ENCODE measurements at places on chromosomes 12 and 14.

- DNase-seq, result no peak
Observed at GRCh38 chr12:8917751-8918150, 3.4 kb downstream of the PHC1 start.

DNA sequence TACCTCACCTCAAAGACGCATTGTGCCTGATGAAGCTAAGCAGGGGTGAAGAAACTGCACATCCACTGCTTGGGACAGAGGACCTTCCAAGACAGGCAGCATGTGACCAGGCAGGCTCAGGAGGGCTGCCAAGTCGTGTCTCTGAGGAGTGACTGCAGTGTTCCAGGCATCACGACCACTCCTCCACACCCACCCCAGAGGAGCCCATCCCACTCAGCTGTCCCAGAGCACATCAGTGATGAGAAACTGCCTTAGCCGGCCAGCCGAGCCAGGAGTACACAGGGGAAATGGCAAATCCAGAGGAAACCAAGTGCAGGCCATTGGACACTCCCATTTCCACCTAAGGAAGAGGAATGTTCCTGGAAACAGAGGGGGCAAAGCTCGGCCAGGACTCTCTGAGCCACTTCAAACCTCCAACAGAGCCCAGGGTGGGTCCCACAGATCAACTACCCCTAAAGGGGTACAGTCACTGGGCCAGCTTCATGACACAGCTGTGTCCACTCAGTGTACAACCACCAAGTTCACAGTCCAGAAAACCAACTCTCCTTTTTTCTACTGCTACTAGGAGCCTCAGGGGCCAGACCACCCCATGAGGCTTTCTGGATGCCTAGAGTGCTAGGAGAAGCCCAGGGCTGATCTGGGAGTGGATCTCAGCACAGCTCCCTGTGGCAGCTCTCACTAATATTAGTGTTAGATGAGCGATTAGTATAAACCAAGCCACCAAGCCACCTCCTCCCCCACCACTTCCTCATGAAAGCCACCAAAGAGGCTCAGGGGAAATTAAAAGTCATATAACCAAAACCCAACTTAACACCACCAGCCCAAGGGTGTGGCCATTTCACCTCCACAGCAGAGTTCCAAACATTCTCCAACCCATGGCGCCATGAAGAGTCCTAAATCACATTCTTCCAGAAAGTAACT is 15.4 kb downstream of the PXN start:
- DNase-seq, result no peak

GRCh38 chr14:22466491-22466890 is 122.5 kb downstream of the DAD1 start:
- DNase-seq, result no peak

- no peak for DNase-seq
Observed at GRCh38 chr12:47226199-47226598, 146.4 kb upstream of the AMIGO2 start.

- DNase-seq, result no peak
Observed at GRCh38 chr12:77339610-77340009, 274.2 kb upstream of the E2F7 start.

DNA sequence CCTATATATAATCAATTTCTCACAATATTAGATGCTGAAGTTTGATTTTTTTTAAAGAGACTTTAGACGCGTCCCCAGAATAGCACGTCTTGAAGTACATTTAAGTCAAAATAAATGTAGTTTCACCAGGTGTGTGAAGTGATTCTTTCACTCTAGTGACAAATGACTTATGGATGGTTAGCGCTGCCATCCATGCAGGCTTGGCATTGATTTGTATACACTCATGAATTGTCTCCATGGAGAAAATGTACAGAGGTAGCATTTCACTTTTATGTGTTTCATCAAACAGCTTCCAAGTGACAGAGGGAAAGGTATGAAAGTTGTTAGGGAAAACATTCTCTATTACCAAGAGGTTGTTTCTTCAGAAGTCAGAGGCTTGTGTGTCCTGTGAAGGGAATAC is 360.8 kb downstream of the PDZRN4 start:
- DNase-seq, result no peak

- DNase-seq, result no peak
Observed at GRCh38 chr14:75205591-75205990, 29.2 kb upstream of the TMED10 start.

GRCh38 chr14:71645656-71646055 is 286.6 kb upstream of the RGS6 start:
- DNase-seq, result no peak

GRCh38 chr14:79037106-79037505 is 866.9 kb downstream of the NRXN3 start:
- DNase-seq, result no peak
